ENCODE measurements at places on chromosomes 7 and 10. TPM values are rescaled to one million over a fixed set of nuclear protein-coding genes. Genes with fewer than 3 reads are reported as not detected.

The PPP1R17 gene
- total RNA-seq = 4.4 TPM

- DNase-seq = no peak
Measured at GRCh38 chr10:88318803-88319202, 264.3 kb downstream of the RNLS start.

- DNase-seq = no peak
Measured at GRCh38 chr7:66331883-66332282, 126.7 kb downstream of the TPST1 start.

- no peak for DNase-seq
Measured at GRCh38 chr7:92325858-92326257, 80.1 kb downstream of the ANKIB1 start.

DNA sequence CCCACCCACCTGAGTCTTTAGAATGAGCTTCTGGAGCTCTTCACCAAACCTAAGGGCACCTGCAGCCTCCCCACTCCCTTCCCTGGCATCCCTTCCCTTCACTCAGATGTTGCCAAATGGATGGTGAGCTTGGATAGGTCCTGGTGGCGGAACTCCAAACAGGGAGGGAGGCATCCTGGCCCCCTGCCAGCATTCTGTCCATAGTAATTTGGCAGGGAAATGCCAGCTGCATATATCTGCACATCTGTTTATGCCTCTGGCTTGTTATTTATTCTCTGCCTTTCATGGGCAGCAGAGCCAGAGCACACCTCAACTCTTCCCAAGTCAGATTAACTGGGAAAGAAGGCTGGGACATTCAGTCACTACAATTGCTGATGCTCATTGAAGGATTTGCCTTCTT is 18.1 kb downstream of the KAZALD1 start:
- no peak for DNase-seq

The CRCP gene
- total RNA-seq = 38.9 TPM

The TFEC gene
- 1.6 TPM for total RNA-seq

The STEAP2 gene
- total RNA-seq = 10.6 TPM

DNA sequence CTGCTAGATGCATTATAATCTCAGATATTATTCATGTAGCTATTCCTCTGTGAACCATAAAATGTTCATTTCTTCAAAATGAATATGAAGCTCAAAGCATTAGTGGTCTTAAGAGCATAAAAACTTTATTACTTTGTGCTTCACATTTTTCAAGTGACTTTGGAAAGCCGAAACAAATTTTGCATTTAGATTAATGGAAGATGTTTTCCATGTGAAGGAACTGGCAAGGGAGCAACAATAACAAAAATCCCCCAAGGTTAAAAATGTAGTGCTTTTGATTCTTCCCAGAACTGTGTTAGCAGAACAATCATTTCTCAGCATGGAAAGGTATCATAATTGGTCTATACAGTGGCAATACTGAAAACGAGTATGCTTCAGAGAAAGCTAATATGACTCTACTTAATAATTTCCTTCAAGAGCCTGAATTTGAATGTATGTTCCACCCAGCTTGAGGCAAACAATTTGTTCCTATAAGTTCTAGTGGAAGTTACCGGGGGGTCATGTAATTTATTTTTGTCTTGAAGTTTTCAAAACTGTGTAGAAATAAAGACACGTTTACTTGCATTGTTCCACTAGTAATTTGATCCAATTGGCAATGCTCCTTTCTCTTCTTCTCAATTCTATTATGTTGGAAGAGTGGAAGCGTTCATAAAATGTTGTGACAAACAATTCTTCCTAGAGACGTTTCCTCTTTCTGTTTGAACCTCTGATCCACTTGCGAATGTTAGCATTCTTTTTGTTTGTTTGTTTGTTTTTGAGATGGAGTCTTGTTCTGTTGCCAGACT is 665.4 kb downstream of the AUTS2 start:
- no peak for DNase-seq

- DNase-seq = no peak
Measured at GRCh38 chr7:143435266-143435665, 8.0 kb upstream of the TAS2R60 start.

The TRPV5 gene
- 0.36 TPM for total RNA-seq

DNA sequence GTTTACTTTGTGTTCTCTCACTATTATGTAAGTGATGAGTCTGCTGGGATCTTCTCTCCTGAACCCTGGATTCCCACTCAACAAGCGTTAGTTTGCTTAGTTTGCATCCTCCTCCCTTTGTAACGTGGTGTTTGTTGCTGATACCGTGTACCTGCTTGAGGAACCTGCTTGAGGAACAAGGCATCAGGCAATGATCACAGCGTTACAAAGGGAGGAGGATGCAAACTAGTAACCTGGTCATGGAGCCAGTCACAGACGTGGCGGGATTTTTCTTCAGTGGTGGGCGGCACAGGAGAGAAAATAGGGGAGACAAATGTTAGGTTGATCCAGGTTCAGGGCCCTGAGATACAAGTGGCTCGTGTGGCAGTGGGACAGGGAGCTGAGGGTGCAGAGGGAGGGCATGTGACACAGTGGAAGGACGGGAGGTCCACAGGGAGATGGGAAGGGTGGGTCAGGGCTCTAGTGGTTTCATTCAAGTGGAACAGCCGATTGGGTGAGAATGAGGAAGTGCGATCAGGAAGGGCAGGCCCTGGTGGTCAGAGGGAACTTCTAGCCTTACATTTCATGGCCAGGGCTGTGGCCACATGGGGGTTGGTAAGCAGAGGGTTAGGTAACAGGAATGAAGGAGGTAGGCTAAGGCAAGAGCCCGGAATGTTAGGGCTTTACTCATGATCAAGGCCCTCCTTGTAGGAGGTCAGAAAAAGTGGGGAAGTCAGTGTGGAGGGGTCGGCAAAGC is 38.0 kb downstream of the SNX10 start:
- no peak for DNase-seq

DNA sequence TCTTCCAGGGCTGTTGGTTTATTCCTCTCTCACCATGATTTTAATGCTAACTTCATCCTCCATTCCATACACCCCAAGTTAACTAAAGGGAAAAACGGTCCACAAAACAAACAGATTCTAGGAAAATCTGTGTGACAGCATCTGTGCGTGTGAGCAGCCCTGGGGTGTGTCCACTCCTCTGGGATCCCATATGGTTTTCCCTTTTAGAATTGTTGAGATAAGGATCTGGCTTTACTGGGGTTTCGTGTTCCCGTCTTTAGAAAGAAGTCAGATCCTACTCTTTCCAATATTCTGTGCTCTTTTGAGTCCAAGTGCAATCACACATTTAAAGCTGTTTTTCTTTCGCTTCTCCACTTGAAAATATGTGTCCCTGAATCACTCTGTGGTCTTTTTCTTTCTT is 257.1 kb downstream of the KLF6 start:
- no peak for DNase-seq

The ITPRID1 gene
- total RNA-seq = 0.27 TPM

GRCh38 chr10:73953665-73954064 is 42.7 kb downstream of the PLAU start:
- no peak for DNase-seq

DNA sequence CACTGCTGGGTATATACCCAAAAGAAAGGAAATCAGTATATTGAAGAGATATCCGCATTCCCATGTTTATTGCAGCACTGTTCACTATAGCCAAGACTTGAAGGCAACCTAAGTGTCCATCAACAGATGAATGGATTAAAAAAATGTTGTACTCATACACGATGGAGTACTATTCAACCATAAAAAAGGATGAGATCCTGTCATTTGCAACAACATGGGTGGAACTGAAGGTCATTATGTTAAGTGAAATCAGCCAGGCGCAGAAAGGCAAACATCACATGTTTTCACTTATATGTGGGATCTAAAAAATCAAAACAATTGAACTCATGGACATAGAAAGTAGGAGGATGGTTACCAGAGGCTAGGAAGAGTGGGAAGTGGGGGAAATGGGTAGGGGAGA is 19.3 kb downstream of the NRCAM start:
- no peak for DNase-seq

GRCh38 chr10:43181146-43181545 is 42.9 kb downstream of the CSGALNACT2 start:
- no peak for DNase-seq

The CYP3A7 gene
- total RNA-seq = 0.45 TPM

The OPALIN gene
- total RNA-seq = not detected

DNA sequence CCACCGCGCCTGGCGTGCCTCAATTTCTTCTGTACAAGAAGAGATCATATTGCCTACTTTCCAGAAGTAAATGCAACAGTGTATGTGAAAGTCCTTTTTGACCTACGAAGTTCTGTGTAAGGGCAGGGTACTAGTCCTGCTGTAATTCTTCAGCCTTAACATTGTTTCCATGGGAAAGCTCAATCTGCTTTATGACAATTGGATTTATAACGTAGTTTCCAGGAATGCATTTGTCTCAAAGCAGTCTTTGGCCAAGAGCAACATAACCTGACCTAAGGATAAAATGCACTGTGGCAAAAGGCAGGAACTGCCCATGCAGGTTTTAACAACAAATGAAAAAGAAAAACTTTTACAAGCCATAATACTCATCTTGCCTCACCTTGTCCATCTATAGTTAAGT is 108.1 kb upstream of the PODXL start:
- DNase-seq = no peak

The GPNMB gene
- total RNA-seq = 5.2 TPM

GRCh38 chr7:66757939-66758338 is 17.4 kb downstream of the RABGEF1 start:
- DNase-seq = no peak

The FAM200A gene
- total RNA-seq = 14.3 TPM

- no peak for DNase-seq
Measured at GRCh38 chr7:27235387-27236311, 7.0 kb upstream of the EVX1 start.

Measured in cerebellum (tissue), 4 donors.